ENCODE measurements at places on chromosomes 6 and 20.

DNA sequence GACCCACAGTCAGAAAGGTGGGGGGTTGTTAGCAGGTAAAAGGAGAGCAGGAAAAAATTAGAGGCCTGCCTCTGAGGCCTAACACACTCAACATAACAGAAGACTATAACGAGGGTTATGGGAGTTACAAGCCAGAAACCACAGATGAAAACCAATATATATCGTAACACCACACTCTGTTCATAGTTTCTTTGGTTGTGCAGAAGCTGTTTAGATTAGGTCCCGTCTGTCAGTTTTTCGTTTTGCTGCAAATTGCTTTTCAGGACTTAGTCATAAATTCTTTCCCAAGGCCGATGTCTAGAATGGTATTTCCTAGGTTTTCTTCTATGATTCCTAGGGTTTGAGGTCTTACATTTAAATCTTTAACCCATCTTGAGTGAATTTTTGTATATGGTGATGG is 3.7 kb upstream of the MAP3K5 start:
- DNase-seq: no peak

GRCh38 chr6:157516319-157517026 is 135.5 kb downstream of the ZDHHC14 start:
- no peak for DNase-seq

- peak; percentile 63 for DNase-seq
Measured at GRCh38 chr20:25327521-25328235, 63.0 kb downstream of the ABHD12 start.

DNA sequence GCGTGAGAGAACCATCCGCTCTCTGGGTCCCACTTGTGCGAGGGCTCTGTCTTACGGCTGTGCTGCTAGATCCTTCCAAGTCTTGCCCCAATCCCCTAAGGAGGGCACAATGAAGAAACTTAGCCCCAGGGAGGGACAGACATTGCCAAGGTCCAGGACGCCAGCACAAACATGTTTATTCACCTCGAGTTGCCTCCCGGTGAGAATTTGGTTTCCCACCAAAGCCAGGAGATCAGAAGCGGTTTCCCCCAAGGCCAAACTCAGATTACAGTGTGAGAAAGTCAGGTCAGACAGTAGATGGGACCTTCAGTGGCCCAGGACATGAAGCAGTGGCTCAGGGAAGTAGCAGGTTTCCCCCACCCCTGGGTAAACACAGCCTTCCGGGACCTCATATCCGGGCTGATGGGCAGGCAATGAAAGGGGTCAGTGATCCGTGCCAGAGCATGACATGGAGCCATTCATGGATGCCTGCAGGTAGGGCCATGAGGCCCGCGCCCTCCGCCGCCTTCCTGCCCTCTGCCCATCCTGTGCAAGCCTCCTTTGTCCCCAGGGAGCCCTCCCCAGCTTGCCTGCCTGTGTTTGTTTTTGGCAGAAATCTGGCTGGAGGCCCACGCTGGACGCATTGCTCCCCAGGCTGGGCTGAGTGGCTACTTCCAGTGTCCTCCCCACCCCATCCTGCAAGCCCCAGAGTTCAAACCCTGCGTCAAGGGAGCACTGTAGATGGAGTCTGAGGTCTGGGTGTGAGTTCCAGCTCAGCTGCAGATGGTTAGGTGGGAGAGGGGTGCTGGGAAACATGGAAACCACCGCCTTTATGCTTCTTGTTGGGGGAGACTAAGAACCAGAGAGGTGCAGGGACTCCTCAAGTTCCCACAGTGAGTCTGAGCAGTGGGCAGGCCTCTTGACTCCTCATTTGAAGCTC is 2.0 kb downstream of the BPIFB2 start:
- DNase-seq: no peak

GRCh38 chr6:136102991-136103688 is 147.0 kb downstream of the MTFR2 start:
- peak; percentile 12 for DNase-seq

DNA sequence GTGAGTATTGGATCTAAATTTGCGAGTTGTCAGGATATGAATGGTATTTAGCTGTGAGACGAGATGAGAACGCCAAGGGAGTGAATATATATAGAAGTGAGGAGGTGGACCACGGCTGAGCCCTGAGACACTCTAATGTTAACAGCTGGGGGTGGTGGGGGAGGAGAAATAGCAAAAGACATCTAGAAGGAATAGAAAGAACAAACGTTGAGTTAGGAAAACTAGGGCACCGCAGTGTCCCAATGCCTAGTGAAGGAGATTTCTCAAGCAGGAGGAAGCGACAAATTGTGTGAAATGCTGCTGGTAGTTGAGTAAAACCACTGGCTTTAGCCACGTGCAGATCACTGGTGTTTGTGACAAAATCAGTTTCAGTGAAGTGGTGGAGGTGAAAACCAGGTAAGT is 56.9 kb downstream of the CD164 start:
- DNase-seq: no peak

DNA sequence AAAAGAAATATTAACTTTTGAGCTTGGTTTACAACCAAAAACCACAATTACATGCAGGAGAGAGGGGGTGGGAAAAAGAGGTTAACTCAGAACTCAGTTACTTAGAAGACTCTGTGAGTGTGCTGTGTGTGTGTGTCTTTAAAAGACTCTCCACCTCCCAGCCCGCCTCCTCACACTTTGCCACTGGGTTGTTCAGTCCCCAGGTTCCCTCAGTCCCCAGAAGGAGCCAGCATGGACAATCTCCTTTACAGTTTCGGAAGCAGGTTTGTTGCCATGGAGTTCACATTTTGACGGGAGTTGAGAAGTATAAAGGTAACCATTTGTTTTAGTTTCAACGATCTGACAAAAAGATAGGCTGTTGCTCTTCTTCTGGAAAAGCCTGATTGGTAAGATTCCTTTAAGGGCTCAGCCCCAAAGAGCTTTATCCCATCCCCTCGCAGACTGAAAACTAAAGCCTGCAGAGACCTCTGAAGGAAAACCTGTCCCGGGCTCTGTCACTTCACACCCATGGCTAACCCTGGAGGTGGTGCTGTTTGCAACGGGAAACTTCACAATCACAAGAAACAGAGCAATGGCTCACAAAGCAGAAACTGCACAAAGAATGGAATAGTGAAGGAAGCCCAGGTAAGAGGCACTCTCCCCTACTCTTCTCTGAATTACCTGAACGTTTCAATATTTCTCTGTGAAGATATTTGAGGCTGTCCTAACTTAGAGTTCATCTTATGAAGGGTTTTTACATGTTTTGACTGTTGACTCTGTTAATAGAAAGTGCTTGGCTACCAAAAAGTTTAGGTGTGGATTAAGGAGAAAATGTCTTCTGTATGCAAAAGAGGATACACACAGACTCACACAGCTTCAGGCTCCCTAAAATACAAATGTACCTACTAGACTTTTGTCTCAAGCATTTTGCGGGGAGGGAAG is at the start of gene SPTLC3:
TSS of gene SPTLC3 (plus strand) at position 212 of the 921 bp plus-strand sequence. CDS start at position 508, 296 bp downstream.
- peak; percentile 46 for DNase-seq

GRCh38 chr6:31776485-31776988 is 591 bp downstream of the VWA7 start:
- no peak for DNase-seq

- DNase-seq: peak; percentile 7
Measured at GRCh38 chr6:107612762-107613415, 123.0 kb downstream of the SOBP start.

DNA sequence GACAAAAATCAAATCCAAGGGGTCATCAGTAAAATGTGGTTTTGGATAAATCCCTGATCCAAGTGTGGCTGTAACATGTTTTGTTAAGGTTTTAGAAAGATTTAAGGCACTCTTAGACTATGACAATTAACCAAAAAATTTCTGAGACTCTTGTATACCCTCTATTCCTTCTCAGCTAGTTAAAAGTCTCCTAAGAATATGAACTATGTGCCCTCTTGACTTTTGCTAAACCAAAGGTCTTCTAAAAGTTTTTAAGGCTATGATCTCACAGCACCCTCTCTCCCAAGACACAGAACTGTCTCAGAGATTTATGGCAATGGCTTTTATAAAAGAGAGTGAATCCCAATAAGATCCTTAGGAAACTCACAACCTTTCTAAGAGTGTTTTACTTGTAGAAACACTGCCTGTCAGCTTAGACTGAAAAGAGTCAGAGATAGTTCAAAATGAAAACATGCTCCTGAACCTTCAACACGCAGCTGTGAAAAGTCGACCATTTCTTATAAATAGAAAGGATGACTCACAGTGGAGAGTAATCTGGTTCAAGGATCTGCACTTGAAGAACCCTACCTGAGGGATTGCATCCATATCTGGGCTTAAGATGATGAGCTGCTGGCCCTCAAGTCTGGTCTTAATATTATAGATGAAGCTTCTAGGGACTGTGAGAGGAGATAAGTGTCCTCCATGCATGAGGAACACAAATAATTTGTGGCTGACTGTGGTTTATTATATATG is 388.4 kb upstream of the GJE1 start:
- no peak for DNase-seq

GRCh38 chr6:1641343-1641885 is 31.7 kb downstream of the FOXC1 start:
- no peak for DNase-seq

GRCh38 chr6:15356937-15357336 is 111.1 kb downstream of the JARID2 start:
- no peak for DNase-seq

GRCh38 chr6:12369781-12370262 is 79.7 kb downstream of the EDN1 start:
- no peak for DNase-seq

GRCh38 chr20:44204156-44204831 is 6.3 kb downstream of the OSER1 start:
- DNase-seq: peak; percentile 95

DNA sequence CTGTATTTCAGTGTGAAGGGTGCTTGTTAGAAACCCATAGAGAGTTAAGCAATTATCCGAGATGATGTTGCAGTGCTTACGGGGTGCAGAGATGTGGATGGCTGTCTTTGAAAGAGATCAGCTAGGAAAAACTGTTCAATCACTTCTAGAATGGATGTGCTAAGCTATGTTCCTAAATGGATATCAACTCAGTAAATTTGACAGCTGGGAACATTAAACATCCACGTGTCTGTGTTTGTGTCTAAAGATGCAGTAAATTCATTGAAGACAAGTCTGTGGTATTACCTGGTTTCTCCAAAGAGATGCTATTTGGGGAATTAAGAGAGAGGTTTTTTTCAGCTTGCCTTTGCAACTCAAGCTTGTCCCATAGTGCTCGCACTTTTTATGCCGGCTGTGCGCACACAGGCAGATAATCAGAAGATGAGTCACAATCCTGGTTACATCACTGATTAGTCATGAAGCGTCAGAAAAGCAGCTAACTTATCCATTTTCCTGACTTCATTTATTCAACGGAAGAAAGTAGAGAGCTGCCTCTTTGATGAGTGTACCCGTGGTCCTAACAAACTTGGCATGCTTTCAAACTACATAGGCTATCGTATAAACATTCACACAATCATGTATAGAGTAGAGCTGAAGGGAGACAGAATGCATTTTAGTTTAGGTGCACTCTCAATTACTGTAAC is 691.7 kb upstream of the SLC35B3 start:
- DNase-seq: peak; percentile 54

- DNase-seq: no peak
Measured at GRCh38 chr6:32214126-32214525, 9.7 kb downstream of the NOTCH4 start.

DNA sequence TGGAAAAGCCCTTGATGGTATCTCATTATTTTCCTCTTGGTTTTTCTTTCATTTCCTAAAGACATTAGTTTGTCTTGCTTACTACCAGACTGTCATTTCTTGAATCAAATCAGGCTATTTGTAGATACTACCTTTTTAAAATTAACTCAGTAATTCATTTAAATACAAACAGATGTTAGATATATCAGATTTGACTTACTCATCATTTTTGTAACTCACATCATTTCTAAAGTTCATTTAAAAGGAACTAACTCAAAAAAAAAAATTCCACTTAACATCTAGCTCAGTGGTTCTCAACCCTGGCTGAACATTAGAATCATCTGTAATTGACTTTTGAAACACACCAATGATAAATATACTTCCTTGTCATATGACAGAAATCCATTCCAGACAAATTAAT is 48.2 kb upstream of the TINAG start:
- no peak for DNase-seq

DNA sequence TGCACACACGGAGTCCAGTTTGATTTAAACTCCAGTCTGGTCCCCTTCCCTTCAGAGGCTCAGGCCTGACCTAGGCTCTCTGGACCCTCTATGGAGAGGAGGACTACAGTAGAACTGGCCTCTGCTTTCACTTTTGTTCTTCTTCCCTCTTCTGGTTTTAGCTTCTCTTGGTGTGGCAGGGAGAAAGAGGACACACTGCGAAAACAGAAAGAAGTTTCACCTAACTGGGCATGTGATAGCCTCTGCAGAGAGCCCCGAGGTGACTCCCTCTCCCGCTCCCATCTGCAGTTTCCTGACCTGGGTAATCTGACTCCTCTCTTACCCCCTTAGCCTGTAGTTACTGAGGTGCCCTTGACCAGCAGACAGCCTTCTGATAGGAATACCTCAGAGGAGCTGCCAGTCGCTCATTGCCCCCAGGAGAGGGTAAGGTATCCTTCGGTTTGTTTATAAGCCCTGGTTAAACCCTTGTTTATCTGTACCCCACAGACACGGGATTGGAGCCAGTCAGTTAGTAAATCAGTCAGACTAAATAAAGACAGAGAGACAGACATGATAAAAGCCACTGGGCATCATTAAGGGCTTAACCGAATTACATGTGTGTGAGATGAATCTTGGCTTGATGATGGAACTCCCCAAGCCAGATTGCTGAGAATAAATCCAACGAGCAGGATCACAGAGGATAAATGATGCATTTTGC is 12.0 kb upstream of the DTNBP1 start:
- DNase-seq: no peak

- no peak for DNase-seq
Measured at GRCh38 chr20:63216849-63217471, 1.0 kb upstream of the YTHDF1 start.

DNA sequence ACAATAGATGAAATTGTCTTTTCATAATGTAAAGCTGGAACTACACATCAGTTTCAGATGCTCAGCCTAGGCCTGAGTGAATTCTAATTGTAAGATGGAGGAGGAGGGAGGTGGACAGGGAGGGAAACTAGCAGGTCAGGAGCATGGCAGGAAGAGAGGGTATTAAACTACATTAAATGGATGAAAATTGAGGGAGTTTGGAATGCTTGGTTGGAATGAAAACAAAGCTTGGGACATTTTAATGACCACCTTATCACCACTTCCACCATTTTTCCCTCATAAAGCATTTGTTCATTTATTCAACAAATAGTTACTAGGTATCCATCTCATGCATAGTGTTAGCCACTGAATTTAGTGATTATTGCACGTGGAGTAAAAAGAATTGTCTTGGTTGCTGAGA is 65.0 kb downstream of the KIZ start:
- DNase-seq: no peak

DNA sequence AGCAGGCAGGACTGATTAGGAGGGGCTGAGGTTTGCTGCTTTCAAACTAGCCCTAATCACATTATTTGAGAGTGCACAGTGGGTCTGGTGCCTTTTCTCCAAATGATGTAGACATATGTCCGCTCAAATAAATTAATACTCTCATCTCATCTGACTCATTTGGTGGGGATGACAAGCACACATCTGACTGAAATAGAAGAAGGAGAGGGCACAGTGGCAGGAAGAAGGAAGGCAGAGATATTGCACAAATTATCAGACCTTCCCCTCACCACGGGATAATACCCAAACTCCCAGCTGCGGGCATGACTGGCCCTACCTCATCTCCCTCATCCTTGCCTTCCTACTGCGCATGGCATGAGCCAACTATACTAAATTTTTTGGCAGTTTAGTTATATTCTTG is 33.9 kb upstream of the TNFRSF21 start:
- no peak for DNase-seq

GRCh38 chr6:156949376-156949775 is 172.2 kb downstream of the ARID1B start:
- DNase-seq: peak; percentile 61

GRCh38 chr6:168004023-168004422 is 6.6 kb downstream of the KIF25 start:
- DNase-seq: no peak

GRCh38 chr6:125636671-125637070 is 112.8 kb upstream of the HEY2 start:
- no peak for DNase-seq

Data from fibroblast of mammary gland (primary cell).